ENCODE measurements at places on chromosomes 6 and 20.

GRCh38 chr6:17392978-17393891 lies at the start of gene CAP2:
Gene CAP2 (plus strand): TSS chr6:17393595. CDS start chr6:17421556, 27,961 bp downstream.
- no peak for DNase-seq

- no peak for DNase-seq
Observed at GRCh38 chr20:48686238-48687116, 141.3 kb downstream of the PREX1 start.

GRCh38 chr6:10112871-10113549 lies 301.9 kb downstream of the TFAP2A start:
- no peak for DNase-seq

DNA sequence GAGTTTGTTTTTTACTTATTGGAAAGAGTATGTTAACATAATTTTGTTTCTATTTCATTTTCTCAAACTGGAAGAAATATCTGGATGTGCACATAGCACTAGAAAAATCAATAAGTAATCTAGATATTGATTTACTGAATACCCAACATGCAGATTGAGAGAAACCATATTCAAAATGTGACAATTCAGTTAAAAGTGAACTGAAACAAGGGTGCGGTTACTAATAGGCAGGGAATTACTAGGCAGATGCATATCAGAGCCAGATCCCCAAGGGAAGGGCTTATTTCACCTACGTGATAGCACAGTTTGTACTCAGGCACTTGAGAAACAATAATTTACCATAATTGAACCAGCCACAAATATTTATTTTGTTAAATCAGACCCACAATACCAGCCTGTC lies 493.1 kb upstream of the FLRT3 start:
- no peak for DNase-seq

GRCh38 chr6:84522135-84522549 lies 242.3 kb downstream of the TBX18 start:
- no peak for DNase-seq

GRCh38 chr20:20079102-20079784 lies 26.9 kb downstream of the CFAP61 start:
- no peak for DNase-seq

DNA sequence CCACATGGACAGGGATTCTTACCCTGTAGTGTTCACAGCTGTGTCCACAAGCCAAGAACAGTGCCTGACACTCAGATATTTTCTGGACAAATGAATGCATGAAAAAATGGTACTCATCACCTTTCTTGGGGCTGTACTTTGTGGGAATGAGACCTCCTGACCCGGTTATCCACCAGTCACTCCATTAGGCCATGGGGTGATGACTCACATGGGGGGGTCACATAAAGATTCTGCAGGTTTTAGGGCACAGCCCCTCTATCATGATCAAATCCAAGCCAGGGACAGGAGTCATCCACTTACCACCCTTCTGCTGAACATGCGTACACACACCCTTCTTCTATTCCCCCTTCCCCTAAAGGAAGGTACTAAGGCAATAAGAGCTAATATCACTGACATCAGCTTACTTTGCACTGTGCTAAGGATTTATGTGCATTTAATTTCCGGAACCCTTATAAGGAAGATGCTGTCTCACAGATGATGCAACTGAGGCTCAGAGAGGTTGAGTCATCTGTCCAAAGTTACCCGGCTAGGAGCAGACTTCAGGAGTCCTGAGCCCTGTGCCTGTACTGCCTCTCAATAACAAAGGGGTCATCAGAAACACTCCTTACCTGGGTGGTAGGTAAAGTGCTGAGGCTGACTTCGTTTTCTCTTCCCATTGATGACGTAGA lies 107.8 kb downstream of the NFATC2 start:
- DNase-seq, result no peak

All from stimulated activated CD4-positive, alpha-beta T cell treated with anti-CD3 and anti-CD28 coated beads, Interleukin-4, amount 100 ng/mL, for 48 hours (primary cell).